Vagina (tissue), 2 donors: ENCODE measurements at places on chromosomes 11 and 22.
A peak's percentile ranks its signal among the peaks of the same experiment; 100 is the strongest.

DNA sequence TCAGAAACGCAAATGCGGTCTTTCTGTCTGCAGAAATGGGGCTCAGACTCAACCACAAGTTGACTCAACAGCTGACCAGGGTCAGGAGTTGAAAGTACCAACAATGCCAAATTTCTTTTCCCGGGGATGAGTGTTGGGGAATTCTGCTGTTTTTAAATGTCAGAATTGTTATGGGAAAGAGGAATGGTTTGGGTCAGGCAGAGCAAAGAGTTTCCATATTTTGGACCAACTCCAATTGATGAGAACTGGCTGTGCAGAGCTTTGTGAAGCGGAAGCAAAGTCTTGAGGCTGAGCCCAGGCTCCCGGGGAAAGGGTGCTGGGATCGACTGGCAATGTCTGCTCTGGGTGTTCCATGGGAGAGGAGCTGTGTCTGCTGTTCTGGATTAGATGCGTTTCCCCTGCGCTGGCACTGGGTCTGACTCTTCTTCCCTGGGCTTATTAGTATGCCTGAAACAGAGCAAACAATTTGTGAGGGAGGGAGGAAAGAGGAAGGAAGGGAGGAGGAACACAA, 36.2 kb downstream of the TXN2 start:
- peak overlapping the region; percentile 63 for H3K27ac ChIP-seq
- no peaks in the 10 kb centered on the region for H3K27me3 ChIP-seq
- no peak overlapping the region for H3K4me3 ChIP-seq
- no peak for DNase-seq

DNA sequence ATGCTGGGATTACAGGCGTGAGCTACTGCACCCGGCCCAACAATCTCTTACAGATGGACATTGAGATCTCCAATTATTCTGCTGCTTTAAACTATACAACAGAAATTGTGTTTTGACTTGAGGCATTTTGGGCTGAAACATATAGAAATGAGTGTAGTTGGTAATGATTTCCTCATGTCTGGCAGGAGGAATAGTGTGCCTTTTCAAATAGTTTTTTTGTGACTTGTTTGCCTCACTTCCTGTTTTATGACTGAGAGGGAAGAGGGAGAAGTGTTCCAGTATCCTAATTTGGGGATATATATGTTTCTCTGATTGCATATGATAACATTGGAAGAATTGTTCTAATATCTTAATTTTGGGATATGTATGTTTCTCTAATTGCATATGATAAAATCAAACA, 40.2 kb downstream of the EP300 start:
- no peak for DNase-seq
- H3K4me3 ChIP-seq: no peak overlapping the region
- no peaks in the 10 kb centered on the region for H3K36me3 ChIP-seq
- H3K27ac ChIP-seq: no peak overlapping the region

GRCh38 chr22:49128874-49129273, 698.8 kb downstream of the BRD1 start:
- H3K27me3 ChIP-seq: no peaks in the 10 kb centered on the region
- H3K4me3 ChIP-seq: no peak overlapping the region
- no peaks in the 10 kb centered on the region for H3K4me1 ChIP-seq
- H3K27ac ChIP-seq: no peak overlapping the region

- no peaks in the 10 kb centered on the region for H3K36me3 ChIP-seq
- no peak overlapping the region for H3K27ac ChIP-seq
- peaks cover 28% of the 10 kb centered on the region for H3K4me1 ChIP-seq
- H3K4me3 ChIP-seq: no peak overlapping the region
- no peaks in the 10 kb centered on the region for H3K27me3 ChIP-seq
Measured at GRCh38 chr22:45897736-45898135, 79.2 kb downstream of the WNT7B start.

DNA sequence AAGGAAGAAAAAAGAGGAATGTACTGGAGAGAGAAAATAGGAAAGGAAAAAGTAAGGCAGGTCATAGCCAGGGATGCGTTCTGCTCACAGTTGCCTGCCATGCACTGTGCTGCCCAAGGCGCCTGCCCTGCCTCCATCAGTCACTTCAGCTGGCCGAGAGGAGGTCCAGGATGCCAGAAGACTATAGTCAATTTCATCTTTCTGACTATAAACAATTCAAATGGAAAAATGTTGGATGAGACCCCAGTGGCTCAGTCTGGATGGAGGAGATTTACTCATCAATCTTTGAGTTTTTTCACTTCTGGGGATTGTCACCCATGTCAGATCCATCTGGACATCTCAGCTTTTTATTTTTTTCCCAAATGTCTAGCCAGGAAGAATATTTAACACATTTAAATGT, 36.7 kb upstream of the CLMP start:
- no peaks in the 10 kb centered on the region for H3K4me1 ChIP-seq
- H3K27ac ChIP-seq: no peak overlapping the region
- H3K4me3 ChIP-seq: no peak overlapping the region
- H3K36me3 ChIP-seq: no peaks in the 10 kb centered on the region

DNA sequence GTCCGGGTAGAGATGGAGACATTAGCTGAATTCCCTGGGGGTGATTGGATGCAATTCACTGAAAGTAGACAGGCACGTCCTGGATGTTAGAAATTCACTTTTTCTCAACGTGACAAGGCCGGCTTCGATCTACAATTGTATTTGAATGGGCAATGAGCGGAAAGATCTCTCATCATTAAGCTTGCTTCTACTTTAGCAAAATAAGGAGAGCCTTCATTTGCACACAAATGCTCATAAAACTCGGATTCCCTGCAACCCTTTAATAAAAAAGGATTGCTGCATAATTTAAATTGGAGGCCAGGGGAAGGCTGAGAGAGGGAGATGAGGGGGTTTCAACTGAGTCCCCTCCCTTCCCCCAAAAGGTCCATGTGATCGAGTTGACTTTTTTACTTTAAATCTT, 10.6 kb upstream of the PAX6 start:
- peaks cover 34% of the 10 kb centered on the region for H3K27me3 ChIP-seq
- DNase-seq: no peak
- H3K27ac ChIP-seq: no peak overlapping the region
- no peak overlapping the region for H3K4me3 ChIP-seq
- H3K4me1 ChIP-seq: peaks cover 31% of the 10 kb centered on the region

DNA sequence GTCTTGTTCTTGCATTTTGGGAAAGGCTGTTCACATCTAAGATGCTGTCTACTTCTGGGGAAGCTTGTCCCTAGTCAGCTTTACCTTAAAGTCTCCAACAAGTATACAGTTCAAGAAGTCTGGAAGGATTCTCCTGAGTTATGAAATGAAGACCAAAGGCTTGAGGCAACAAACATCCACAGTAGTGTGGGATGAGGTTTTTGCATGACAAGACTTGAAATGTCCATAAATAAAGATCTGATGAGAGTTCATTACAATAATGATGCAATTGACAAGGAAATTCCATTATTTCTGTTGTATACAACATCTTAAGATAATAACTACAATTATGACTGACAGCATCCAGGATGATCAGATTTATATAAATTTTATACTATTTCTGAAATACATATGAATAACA, 21.3 kb upstream of the KDM4E start:
- H3K27me3 ChIP-seq: no peaks in the 10 kb centered on the region
- DNase-seq: no peak
- H3K27ac ChIP-seq: no peak overlapping the region
- H3K4me1 ChIP-seq: no peaks in the 10 kb centered on the region
- no peaks in the 10 kb centered on the region for H3K36me3 ChIP-seq

DNA sequence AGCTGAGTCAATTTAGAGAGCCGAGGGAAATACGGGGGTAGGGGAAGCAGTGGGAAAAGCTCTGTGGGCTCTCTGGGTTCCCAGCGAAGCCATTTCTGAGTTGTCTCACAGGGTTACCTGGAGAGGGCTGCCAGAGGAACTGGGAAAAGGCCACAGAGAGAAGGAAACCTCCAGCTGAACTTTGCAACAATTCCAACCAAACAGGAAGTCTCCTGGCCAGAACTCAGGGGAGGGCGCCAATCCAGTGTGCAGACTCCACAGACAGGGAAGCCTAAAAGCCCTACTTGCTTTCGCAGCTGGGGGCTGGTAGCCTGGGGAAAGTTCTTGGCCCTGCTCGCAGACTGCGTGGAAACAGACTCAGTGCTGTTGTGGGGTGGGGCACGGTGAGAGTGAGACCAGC, 23.1 kb upstream of the GNAZ start:
- no peak for DNase-seq
- no peak overlapping the region for H3K4me3 ChIP-seq

DNA sequence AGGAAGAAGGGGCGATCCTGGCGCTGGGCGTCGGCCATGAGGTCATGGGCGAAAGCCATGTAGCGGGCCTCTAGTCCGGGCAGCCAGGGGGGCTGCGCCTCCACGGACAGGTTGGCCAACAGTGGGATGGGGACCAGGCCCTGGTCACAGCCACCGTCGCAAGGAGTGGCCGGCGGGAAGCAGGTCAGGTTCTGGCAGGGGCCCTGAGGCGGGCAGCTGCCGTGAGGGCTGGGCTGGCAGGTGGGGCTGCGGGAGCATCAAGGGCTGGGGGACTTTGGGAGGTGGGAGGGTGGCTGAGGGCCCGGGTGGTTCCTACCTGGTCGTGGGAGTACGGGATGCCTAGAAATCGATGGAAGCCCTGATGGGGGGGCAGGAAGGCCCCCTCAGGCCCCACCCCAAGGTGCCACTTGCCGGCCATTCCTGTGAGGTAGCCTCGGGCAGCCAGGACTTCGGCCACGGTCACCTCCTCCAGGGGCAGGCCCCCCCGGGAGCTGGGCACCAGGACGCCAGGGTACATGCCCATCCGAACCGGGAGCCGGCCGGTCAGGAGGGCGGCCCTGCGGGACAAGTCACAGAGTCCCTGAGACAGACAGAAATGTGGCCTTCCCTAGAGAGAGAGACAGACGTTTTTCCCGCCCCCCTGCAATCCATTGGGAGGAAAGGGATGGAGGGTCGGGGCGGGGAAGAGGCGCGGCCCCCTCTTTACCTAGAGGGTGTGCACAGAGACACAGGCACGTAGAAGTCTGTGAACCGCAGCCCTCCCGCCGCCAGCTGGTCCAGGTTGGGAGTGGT, 906 bp downstream of the ARSA start:
- DNase-seq: peak; percentile 83
- H3K4me1 ChIP-seq: peaks cover 26% of the 10 kb centered on the region
- H3K27ac ChIP-seq: peak overlapping the region; percentile 77
- H3K27me3 ChIP-seq: no peaks in the 10 kb centered on the region

DNA sequence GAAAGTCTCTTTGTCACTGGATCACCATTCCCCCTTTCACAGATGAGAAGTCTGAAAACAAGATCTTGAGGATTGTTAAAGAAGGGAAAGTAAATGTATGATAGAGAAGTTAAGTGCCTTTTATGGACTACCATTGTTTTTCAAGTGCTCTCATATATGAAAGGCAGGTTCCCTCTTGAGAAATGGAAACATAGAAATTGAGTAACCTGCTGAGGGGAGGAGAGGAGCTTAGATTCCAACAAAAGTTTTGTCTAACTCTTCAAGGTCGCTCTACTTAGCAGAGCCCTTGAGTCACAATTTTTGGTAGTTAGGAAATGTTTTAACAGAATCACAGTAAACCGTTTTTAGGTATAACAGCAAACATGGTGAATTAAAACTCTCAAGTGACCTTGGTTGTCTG, 80.1 kb downstream of the SVIP start:
- no peaks in the 10 kb centered on the region for H3K4me1 ChIP-seq
- no peaks in the 10 kb centered on the region for H3K36me3 ChIP-seq
- no peak overlapping the region for H3K4me3 ChIP-seq
- H3K27me3 ChIP-seq: no peaks in the 10 kb centered on the region
- no peak overlapping the region for H3K27ac ChIP-seq
- DNase-seq: no peak

GRCh38 chr11:770642-771616, 6.4 kb downstream of the GATD1 start:
- no peak overlapping the region for H3K27ac ChIP-seq
- H3K36me3 ChIP-seq: peaks cover 29% of the 10 kb centered on the region
- no peak for DNase-seq
- no peak overlapping the region for H3K4me3 ChIP-seq
- H3K27me3 ChIP-seq: no peaks in the 10 kb centered on the region
- peaks cover 12% of the 10 kb centered on the region for H3K4me1 ChIP-seq

DNA sequence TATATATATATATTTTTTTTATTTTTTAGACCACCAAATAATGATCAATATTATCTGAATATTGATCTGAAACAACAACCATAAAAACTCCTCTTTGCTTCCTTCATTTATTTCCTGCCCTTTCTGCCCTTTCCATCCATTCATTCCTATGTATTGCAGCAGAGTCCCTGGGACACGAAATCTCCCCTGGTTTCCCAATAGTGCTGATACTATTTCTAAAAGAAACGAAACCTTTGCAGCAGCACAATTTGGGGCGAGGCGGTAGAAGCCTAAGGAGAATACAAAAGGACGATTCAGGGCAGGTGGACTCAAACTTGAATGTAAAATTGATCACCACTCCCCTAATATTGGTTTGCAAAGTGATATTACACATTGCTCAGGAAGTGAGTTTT, 16.9 kb upstream of the AMOTL1 start:
- H3K27me3 ChIP-seq: no peaks in the 10 kb centered on the region
- H3K36me3 ChIP-seq: no peaks in the 10 kb centered on the region
- H3K4me1 ChIP-seq: peaks cover 16% of the 10 kb centered on the region
- H3K27ac ChIP-seq: no peak overlapping the region
- no peak overlapping the region for H3K4me3 ChIP-seq

DNA sequence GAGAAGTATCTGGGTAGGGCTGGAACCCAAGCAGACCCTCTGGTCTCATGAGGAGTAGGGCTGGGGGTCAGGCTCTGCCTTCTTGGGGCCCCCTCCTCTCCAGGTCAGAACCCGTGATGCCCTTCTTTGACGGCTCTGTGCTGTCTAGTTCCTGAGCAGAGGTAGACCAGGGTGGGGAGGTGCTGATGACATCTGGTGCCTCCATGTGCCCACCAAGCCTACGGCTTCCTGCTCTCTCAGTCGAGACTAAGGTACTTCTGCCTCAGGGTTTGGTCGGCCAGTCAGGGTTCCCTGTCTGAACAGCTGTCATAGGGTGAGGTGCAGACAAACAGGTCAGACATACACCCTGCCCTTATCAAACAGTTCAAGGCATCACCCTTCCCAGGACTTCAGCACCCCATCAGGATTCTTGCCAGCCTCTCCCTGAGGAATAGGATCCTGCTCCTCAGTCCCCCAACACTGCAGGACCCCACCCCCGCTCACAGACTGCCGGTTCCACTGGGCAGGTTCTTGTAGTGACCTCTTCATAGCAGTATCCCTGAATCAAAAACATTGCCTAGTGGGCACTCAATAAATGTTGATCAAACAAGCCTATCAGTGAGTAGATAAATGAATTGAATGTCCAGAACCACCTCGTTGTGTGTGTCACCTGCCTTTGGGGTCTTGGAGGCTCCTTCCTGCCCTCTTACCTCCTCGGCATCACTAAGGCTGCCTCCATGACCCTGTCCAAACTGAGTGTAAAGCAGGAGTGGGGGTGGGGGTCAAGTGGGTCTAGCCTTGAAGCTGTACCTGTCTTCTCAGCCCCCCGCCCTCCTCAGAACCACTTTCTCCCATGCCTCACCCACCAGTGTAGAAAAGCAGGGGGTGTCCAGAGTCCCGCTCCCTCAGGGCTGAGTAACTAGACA, 158.2 kb downstream of the BUD13 start:
- no peak overlapping the region for H3K27ac ChIP-seq
- H3K4me1 ChIP-seq: no peaks in the 10 kb centered on the region
- H3K27me3 ChIP-seq: no peaks in the 10 kb centered on the region
- H3K36me3 ChIP-seq: no peaks in the 10 kb centered on the region

GRCh38 chr11:130124096-130124495, 35.5 kb upstream of the ST14 start:
- DNase-seq: no peak
- peak overlapping the region; percentile 22 for H3K27ac ChIP-seq
- peaks cover 19% of the 10 kb centered on the region for H3K4me1 ChIP-seq
- no peak overlapping the region for H3K4me3 ChIP-seq
- H3K27me3 ChIP-seq: no peaks in the 10 kb centered on the region
- H3K36me3 ChIP-seq: no peaks in the 10 kb centered on the region

GRCh38 chr11:34405079-34405858, 33.5 kb upstream of the CAT start:
- no peaks in the 10 kb centered on the region for H3K27me3 ChIP-seq
- H3K4me1 ChIP-seq: no peaks in the 10 kb centered on the region
- no peak for DNase-seq
- no peak overlapping the region for H3K27ac ChIP-seq
